MG63 (cell line): ENCODE measurements at places on chromosomes 3 and 15. TPM values are rescaled to one million over a fixed set of nuclear protein-coding genes. Genes with fewer than 3 reads are reported as not detected.

RSL24D1 gene
- 173 and 262 TPM in 2 replicates for total RNA-seq

MORF4L1 gene
- 448 and 463 TPM in 2 replicates for total RNA-seq

GOLGA8R gene
- 0.23 TPM in 1 of 2 replicates, not detected in the other for total RNA-seq

GOLGA6L7 gene
- not detected in 2 replicates for total RNA-seq

FAM81A gene
- not detected in 2 replicates for total RNA-seq

BFSP2 gene
- total RNA-seq = not detected in 2 replicates

CKMT1A gene
- total RNA-seq = not detected in 2 replicates

IL17RC gene
- 12.1 and 14.8 TPM in 2 replicates for total RNA-seq

CDHR4 gene
- 0.10 TPM in 1 of 2 replicates, not detected in the other for total RNA-seq
